Hematopoietic multipotent progenitor cell treated with erythropoietin and hydrocortisone succinate and interleukin-3 and kit ligand, for 4 days (in vitro differentiated cells): ENCODE measurements at places on chromosomes 7 and 10.

- no peak for DNase-seq
Measured at GRCh38 chr10:93125966-93126365, 52.3 kb downstream of the CYP26A1 start.

DNA sequence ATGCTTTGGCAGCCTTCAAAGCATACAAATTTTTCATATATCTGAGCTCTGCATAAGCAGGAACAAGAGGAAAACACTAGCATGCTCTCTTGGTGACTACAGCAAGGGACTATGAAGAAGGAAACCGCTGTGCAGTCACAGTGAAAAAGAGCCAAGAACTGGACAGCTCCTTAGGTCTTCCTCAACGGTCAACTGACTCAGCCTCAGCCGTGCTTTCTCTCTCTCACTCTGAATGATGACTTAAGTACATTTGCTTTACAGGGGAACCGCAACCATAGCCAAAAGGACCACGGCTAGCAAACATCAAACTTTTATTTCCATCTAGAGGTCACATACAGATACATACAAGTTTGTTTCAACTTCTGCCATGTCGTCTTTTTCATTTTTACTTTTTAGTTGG is 69.9 kb downstream of the HYCC1 start:
- no peak for DNase-seq

DNA sequence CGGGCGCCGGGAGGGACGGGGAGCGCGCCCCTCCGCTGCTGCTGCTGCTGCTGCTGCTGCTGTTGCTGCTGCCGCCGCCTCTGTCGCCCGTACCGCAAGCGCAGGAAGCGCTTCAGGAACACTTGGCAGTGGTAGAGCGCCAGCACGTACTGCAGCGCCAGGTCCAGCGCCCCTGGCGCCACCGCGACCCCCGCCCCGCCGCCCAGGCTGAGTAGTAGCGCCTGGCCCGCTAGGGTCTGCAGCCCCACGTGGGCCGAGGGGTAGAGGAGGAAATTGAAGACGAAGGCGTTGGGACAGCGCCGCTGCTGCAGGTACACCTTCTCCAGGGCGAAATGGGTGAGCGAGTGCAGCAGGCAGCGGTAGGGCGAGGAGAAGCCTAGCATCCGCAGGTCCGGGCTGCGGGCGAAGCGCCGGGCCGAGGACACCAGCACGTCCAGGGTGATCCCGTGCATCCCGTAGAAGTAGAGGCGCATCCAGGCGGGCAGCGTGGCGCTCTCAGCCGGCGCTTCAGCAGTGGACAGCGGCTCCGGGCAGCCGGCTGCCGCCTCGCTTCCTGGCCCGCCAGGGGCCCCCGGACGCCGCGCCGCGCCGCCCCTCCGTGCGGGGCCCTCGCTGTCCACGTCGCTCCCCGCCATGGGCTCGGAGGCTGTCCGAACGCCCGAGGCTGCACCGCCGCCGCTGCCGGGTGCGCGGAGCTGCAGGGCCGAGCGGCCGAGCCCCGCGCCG is at the start of gene TMEM229A:
Gene TMEM229A, minus strand, starts transcription at position 699 of the 726 bp plus-strand sequence. Its CDS starts 64 bp downstream, at position 635.
- peak; percentile 30 for DNase-seq

- DNase-seq: no peak
Measured at GRCh38 chr7:18461785-18462467, 33.6 kb upstream of the HDAC9 start.

- DNase-seq: peak; percentile 30
Measured at GRCh38 chr10:90847436-90847835, 10.4 kb downstream of the HTR7 start.

DNA sequence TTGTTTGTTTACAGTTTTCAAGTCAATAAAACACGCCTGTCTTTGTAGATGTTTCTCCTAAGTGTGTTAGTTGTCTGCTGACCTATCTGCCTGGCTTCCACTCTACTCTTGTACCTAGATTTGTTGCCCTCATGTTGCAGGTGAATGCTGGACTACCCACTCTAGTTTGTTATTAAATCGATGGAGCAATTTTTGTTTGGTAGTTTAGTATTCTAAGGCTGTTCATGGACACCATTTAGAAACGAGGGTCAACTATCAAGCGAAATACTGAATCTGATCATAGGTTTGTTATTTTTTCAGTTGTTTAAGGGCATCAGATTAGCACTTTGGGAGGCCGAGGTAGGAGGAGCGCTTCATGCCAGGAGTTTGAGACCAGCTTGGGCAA is 29.1 kb upstream of the MKLN1 start:
- DNase-seq: no peak

DNA sequence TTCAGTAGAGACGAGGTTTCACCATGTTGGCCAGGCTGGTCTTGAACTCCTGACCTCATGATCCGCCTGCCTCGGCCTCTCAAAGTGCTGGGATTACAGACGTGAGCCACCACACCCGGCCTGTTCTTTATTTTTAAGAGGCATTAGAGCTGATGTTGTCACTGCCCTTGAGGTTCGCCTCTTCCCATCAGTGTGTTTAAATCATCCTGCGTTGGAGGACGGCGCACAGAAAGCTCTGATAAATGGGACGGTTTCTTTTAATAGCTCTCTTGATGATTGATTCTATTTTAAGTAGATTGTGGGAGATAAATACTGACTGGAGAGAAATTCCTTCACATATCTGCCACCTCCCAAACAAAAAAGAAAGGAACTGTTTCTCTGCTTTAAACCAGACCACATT is 29.0 kb downstream of the UPP1 start:
- no peak for DNase-seq

GRCh38 chr7:70502117-70502863 is 629.7 kb upstream of the GALNT17 start:
- no peak for DNase-seq

- no peak for DNase-seq
Measured at GRCh38 chr7:664997-665735, 61.3 kb upstream of the DNAAF5 start.

- DNase-seq: no peak
Measured at GRCh38 chr7:114916261-114916892, 5.5 kb upstream of the MDFIC start.

DNA sequence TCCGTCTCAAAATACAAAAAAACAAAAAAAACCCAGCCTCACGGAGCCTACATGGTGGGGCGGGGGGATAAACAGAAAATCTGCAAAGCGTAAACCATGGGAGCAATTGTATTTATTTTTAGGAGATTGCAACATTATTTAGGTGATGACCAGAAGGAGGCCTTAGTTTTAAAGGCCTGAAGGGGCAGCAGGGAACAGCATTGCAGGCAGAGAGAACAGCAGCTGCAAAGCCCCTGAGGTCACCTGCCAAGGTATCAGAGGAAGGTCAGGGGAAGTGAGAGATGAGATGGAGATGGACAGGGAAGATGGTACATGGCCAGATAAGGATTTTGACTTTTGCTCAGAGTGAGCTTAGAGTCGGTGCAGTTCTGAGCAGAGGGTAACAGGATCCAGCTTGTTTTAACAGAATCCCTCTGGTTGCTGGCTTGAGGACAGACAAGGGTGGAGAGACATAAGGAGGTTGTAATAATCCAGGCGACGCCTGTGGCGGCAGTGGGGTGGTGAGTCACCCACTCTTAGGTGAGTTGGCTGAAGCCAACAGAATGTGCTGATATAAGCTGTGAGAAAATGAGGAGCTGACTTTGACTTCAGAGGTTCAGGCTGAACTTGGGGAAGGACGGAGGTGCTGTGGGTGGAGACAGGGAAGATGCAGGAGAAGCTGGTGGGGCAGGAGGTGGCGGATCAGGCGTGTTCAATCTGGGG is 82.3 kb upstream of the GTF2I start:
- peak; percentile 59 for DNase-seq

GRCh38 chr7:158048569-158048968 is 539.1 kb downstream of the PTPRN2 start:
- no peak for DNase-seq

DNA sequence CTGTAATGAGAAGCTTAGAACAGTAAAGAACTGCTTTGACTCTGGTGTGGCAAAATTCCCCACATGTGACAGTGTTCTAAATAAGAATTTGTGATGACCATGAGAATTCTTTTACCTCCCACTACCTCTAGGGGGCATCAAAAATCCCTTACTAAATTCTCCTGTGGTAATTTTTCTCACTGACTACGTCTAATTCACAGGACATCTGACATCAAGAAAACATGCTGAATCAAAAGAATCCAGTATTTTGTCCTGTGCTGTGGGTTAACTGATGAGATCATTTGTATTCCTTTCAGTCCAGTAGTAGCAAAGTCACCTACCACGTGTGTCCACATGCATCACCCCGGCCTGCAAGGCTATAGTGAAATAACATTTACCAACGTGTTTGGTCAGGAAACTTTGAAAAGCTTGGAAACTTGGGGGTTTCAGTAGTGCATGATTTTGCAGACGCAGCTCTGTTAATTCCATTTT is 103.8 kb downstream of the ATE1 start:
- peak; percentile 81 for DNase-seq

DNA sequence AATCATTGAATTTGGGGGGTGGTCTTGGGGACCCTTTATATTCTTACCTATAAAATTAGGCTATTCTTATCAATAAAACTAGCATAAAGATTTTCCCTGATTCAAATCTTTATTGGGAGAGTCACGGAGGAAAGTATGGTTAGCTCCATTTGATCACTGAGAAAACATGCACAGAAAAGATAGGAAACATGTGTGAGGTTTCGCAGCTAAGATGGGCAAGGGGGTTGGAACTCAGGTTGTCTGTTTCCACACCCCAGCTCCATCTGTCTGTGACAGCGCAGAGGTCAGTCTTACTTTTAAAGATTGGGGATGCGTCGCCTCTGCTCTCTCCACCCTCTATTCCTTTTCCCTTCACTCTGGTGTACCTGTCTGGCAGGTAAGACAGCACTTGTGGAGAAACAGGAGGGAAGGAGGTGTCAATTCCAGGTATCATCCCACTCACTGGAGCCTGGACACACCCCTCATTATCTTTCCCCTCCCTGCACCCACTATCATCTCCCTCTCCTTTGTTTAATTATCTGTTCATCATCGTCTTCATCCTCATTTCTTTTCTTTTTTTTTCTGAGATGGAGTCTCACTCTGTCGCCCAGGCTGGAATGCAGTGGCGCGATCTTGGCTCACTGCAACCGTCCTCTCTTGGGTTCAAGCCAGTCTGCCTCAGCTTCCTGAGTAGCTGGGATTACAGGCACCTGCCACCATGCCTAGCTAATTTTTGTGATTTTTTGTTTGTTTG is 2.4 kb upstream of the DENND10 start:
- DNase-seq: peak; percentile 57

DNA sequence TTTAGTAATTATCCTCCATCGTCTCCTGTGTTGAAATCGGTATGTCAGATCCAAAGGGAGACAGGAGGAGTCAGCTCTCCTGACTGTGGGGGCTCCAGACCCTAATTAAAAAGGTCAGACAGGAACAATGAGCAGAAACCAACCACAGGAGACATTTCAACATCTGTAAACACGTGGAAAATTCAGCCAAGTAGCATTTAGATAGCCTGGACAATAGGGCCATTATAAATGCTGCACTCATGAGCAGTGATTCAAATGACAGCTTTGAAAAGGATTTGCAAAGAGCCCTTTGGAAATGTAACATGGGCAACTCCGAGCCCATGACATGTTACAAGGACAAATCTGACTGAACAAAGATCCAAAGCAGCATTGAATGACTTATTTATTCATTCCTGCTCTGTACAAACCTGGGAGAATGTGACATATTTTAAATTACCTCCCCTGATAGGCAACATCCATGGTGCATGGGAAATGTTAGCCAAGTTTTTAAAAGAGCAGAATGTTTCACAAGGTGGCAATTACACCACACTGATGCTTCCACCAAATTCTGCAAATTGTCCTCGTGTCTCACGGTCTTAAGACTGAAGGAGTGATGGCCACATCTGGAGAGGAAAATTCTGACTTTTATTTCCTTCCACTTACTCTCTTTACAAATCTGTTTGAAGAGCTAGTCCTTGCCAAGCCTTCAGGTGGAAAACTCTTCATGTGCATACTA is 113.3 kb upstream of the KMT2E start:
- DNase-seq: no peak

DNA sequence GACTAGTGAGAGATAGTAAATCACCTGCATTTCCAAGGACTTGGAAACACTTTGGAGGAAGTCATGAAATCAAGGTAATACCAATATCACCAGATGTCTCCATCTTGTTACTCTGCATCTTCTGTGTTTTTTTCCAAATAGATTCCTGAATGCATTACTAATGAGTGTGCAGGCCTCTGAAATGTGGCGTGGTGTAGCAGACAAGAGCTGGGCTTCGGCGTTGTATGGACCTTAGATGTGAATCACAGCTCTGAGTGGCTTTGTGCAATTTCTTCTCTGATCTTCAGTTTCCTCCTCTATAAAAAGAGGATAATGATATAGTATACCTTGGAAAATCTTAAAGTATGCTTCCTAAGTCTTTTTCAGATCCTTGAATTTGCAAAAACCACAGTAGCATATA is 9.6 kb upstream of the MYPN start:
- DNase-seq: no peak

GRCh38 chr10:71501402-71501801 is 104.7 kb downstream of the CDH23 start:
- no peak for DNase-seq

GRCh38 chr7:17131983-17132655 is 166.3 kb upstream of the AHR start:
- no peak for DNase-seq

DNA sequence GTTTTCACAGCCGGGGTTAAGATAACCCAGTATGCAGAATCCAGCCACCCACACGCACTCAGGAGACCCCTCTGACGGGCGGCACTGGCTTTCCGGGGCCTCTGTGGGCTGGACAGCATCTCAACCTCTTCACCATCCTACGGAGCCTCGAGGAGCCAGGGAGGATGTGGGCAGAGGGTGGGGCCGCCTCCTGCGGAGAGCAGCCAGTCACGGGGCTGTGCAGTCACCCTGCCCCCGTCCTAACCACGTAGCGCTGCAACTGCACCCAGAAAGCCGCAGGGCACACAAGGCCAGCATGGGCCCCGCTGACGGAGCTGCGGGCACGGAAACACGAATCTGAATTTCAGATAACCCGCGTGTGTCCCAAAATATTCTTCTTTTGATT is 270.3 kb downstream of the ELFN1 start:
- DNase-seq: peak; percentile 97

DNA sequence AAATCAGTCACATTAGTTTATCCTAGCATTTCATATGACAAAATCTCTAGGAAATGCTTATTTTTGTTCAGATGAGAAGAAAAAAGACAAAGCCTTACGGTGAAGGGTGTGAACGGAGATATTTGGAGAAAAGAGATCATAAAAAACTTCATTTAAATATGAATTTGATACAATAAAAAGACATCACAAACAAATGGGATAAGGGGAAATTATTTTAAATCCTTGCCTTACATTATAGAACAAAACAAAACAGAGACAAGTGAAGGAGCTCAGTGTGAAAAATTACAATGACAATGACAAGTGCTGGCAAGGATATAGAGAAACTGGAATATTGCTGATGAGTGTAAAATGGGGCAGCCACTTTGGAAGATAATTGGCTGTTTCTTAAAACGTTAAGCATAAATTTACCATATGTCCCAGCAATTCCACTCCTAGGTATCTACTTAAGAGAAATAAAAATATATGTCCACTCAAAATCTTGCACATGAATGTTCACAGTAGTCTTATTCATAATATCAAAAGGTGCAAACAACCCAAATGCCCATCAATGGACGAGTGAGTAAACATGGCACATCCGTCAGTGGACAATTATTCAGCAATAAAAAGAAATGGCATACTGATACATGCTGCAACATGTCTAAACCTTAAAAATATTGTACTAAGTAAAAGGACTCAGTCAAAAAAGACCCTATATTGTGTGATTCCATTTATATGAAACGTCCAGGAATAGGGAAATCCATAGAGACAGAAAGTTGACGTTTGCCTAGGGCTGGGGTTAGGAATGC is 66.1 kb upstream of the RAPGEF5 start:
- no peak for DNase-seq
